Activated T-helper 1 cell treated with anti-CD3 and anti-CD28 coated beads, Interleukin-2, amount 50 U/mL, for 16 hours (primary cell): ENCODE measurements at places on chromosomes 7 and 10.

DNA sequence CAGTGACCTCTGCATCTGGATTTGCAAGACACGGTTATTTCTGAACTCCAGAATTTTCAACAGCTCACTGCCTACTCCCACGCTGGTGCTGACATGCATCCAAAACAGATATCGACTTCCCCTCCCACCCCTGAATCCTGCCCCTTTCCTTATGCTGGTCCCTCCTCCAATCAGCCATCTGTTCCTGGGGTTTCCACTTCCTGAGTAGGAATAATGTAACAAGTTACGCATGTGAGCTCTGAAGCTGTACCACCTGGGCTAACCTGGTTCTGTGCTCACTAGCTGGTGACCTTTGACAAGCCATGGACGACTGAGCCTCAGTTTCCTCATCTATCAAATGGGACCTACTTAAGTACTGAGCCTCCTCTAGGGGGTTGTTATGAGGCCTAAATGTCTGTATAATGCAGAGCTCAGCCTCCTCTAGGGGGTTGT lies 1.7 kb upstream of the NCAPG2 start:
- DNase-seq = no peak

- no peak for DNase-seq
These were observed 194.4 kb upstream of the C7orf33 start for GRCh38 chr7:148395990-148396716.

DNA sequence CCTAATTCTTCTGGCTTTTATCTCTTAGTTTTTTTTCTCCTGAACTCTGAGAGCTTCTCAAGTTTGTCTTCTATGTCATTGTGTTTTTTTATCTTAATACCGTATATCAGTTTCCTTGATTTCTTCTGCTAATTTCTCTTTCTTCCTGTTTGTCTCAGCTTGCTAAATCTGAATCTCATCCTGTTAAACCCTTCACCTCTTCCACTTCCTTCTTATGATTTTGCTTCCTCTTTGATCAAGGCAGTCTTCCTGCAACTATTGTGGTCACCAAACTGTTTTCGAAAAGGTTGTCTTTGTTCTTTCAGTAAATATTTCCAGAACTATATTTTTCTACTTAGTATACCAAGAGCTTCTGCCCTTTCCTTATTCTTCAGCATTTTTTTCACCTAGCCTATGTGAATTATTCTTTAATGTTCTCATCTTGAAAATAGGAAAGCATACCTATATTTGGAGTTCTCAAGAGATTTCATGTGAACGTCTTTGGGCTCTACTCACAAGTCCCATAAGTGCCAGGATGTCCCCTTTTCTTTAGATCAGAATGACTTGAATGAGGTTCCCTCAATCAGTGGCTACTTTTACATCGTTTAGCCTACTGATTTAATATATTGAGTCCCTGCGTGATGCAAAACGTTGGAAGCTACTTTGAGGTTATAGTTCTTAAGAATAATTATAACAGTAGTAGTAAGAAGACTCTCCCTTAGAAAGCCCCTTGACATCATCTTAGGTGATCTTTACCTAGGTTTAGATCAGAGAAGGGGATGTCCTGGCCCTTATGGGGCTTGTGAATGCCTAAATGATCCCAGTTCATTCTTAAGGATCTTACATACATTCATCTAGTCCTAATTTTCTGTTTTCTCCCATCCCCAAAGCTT lies 415.4 kb upstream of the AUTS2 start:
- no peak for DNase-seq

DNA sequence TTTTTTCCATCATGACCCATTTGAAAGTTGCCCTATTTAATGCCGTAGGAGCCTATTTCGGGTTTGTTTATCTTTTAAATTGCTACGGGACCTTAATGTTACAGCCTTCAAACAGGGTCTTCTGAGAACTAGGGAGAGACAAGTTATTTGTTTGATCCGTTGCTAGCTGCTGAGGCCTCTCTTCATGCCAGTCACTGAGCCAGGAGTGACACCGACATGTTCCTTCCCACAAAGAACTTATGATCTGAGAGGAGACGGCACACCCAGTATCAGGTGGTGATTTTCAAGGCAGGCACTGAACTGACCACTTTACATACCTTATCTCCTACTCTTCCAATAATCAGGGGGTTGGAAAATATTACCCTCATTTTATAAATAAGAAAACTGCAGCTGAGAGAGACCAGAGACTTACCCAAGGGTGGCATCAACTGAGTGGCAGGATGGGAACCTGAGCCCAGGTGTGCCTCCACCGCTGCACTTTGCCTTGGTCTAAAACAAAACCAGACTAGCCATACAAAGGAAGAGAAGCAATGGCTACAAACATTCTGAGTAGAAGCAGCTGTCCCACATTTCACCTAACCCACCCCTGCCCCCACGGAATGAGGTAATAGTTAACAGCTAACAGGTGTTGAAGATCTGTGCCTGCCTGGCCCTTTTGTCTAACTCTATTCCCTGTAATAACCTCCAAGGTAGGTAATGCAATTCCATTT lies 40.5 kb downstream of the PPP1R3C start:
- no peak for DNase-seq

DNA sequence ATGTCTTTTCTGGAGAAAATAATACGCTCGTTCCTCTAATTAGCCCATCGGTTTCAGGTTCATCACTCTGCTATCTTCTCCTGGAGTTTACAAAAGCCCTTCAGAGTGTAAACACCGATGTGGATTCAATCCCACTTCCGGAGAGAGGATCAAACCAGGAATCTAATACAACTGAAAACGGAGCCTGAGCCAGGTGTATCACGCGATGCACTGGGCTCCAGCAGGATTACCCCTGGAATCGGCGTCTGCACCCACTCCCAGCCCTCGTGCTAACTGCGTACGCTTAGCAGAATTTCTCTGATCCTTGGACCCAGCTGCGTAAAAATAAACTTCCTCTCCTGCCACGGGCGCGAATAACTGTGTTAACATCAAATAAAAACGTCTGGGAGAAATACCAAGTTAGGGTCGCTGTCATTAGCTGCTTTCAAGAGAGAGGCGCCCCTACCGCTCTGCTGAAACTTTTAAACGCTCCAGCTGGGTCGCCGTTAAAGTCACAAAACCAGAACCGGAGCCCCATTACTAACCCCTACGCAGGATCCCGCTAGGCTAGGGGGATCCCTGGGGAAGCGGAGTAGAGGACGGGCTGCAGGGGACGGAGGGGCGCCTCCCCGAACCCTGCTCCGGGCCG lies 502 bp downstream of the ZNF3 start:
- DNase-seq = no peak

DNA sequence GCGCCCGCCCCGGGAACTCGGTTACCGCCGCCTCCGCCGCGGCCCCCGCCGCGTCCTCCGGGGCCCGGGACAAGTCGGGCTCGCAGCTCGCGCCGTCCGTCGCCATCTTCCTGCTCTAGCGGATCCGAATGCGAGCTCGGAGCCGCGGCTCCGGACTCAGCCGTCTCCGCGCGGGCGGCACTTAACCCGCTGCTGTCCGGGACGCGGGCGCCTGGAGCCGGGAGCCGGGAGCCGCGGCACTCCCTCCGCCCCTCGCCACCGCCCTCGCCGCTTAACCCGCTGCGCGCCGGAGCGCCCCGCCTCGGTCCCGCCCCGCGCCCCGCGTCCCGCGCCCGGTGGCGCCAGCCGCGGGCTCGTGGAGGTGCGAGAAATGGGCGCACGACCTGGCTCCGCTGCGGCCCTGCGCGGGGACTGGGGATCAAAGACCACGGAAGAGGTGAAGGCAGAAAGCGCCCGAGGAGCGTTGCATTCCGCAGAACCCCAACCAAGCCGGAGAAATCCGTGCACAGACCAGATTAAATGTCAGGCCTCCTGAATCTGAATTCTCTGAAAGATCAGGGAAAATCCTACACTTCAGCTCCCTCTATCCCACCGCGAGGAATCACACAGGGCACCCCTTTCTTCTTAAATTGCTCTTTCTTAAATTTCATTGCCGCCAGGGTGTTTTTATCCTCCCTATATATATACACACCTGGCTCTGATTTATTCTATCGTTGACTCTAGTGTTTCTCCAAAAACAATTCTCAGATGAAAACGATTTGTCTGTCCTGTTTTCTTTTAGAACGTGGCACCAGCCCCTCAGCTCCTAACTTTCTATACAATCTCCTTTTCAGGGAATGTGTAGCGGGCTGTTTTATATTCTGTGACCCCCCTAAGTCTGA lies at the start of gene CTTNBP2:
Gene CTTNBP2, minus strand, starts transcription at position 132 of the 881 bp plus-strand sequence. Its CDS starts 26 bp downstream, at position 106.
- DNase-seq = no peak

DNA sequence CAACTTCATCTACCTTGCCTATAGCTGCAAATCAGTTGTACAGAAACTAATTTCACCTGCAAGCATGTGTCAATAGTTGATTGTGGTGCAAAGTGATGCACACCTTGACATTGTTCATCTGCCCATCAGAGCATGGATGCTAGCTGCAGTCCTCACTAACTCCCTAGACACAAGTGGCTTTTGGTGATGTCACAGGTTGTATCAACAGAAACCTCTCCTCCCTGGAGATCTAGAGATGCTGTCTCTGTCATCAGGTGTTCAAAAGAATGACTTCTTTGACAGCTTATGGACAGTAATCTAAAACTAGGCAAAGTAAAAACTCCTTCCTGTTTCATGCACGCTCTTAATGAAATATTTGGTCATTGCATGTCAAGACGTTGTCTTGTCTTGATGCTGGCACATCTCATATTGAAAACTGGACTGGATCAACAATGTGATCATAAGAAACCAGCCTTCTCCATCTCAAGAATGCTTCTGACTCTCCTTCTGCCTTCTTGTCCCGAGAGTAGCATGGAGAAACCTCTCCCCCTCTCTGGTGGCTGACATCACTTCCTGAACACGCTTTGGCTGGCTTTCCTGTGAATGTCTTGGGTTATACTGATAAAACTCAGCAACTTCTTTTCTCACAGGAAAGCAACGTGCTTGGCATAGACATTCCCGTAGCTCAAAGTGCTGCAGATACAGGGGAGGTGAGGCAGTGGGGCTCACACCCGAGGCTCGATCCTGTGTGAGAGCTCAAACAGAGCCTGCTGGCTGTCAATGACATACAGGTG lies 176.2 kb upstream of the CDCA7L start:
- no peak for DNase-seq
